ENCODE measurements at places on chromosomes 2 and 18.

DNA sequence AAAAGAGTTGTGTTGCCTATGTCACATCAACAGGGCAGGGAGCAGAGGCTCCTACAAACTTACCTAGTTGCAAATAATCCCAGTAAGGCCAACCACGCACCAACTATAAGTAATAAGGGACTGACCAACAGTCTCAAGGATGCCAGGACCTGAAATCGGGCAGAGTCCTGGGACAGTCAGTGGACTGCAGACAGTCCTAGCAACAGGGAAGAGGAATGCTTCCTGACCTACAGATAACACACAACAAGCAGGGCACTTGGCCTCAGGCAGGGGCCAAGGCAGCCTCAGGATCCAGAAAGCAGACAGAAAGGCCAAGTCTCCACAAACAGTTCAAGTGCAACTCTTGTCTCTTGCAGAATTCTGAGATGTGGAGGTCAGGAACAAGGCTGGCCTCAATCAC is 56.2 kb downstream of the GALNT14 start:
- DNase-seq = no peak

GRCh38 chr18:25332002-25332401 is 20.0 kb downstream of the ZNF521 start:
- no peak for DNase-seq

GRCh38 chr2:68709421-68709911 is 25.1 kb upstream of the ARHGAP25 start:
- DNase-seq = no peak

GRCh38 chr2:98241592-98241991 is 104.7 kb upstream of the CNGA3 start:
- DNase-seq = no peak

GRCh38 chr2:46644690-46645385 is 165.5 kb downstream of the TMEM247 start:
- DNase-seq = no peak

- no peak for DNase-seq
Measured at GRCh38 chr2:99850084-99850710, 292.2 kb downstream of the AFF3 start.

DNA sequence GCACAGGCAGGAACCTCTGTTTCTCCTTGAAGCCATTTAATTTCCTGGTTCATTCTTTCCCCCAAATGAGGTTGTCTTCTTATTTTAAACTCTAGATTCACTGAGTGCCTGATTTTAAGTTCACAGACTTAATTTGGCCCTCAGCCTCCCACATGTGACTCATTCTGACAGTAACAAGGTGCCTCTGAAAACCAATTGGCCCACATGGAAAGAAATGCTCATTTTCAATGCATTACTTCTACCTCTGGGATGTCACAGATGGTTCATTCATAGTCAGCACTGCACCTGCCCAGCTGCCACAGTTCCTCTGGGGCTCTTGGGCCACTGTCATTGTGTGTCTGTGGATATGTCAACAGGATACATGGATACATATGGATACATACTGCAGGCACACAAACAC is 140.4 kb upstream of the CAPN13 start:
- DNase-seq = no peak

GRCh38 chr2:50538147-50538546 is 493.8 kb downstream of the NRXN1 start:
- DNase-seq = no peak

- no peak for DNase-seq
Measured at GRCh38 chr2:191174442-191174841, 23.6 kb upstream of the STAT4 start.

DNA sequence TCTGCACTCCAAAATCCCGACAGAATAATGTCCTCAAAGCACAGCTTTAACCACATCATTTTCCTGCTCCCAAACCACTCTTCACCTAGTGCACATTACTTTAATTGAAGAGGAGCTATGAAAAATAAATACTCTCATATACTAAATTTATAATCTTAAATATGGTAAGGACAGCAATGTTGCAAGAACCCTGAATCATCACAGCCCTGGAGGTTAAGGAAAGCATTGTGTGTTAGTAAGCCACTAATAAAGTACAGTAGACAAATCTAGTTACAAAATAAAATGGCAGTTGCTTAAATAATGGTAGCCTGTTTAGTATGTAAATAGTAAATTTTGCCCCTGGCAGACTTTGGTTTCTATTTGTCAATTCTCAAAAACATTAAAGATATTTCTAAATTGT is 27.0 kb upstream of the CCDC178 start:
- DNase-seq = no peak
